ENCODE measurements at places on chromosomes 1 and 21. TPM values are rescaled to one million over a fixed set of nuclear protein-coding genes. Genes with fewer than 3 reads are reported as not detected.

NOS1AP gene
- 5.9 TPM for total RNA-seq

RNU1-3 gene
- total RNA-seq = 2,807 TPM

SLFNL1 gene
- total RNA-seq = not detected

LIPI gene
- total RNA-seq = not detected

KIF1B gene
- 71.5 TPM for total RNA-seq

MFSD2A gene
- total RNA-seq = 6.3 TPM

All from endodermal cell (in vitro differentiated cells).